ENCODE measurements at places on chromosomes 16 and 17. TPM values are rescaled to one million over a fixed set of nuclear protein-coding genes. Genes with fewer than 3 reads are reported as not detected.

DNA sequence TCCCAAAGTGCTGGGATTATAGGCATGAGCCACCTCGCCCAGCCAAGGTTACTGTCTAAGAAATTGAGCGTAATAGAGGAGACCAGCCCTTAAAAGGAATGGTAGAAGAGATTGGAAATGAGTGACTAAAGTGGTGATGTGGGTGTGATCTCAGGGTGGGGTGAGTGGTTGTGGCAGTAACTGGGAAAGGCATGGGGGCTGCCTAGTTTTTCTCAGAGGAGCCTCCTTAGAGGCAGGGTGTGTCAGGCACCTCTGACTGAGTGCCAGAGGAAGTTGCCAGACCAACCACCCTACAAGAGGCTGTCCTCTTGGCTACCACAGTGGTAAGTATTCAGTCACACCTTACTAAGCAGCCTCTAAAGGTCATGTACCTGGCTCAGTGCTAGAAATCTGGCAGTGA lies 8.9 kb downstream of the DUS2 start:
- DNase-seq, result no peak

CDH1 gene
- 34.3 TPM for total RNA-seq

DNA sequence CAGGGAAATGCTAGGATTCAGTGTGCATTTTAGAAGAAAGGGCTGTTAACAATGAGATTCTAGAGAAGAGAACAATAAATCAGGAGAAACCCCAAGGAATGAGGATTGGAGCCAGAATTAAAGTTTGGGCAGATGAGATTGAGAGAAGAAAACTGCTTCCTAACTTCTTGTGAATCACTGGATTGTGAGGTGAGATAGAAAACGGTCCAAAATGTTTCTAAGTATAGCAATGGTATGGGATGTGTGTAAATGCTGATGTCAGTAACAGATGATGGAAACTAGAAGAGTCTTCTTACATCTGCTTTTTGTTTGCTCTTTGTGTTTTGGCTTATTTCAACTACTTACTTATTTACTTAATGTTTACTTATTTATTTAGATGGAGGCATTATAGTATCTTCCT lies 123.0 kb downstream of the KCNJ2 start:
- DNase-seq, result no peak

PRKCB gene
- 6.7 TPM for total RNA-seq

GRCh38 chr17:19003543-19004420 lies 782 bp downstream of the FAM83G start:
- DNase-seq, result peak; percentile 37
